ENCODE measurements at places on chromosomes 11 and 22.
A peak's percentile ranks its signal among the peaks of the same experiment; 100 is the strongest.

- DNase-seq, result no peak
Measured at GRCh38 chr11:86623041-86623621, 49.3 kb downstream of the ME3 start.

DNA sequence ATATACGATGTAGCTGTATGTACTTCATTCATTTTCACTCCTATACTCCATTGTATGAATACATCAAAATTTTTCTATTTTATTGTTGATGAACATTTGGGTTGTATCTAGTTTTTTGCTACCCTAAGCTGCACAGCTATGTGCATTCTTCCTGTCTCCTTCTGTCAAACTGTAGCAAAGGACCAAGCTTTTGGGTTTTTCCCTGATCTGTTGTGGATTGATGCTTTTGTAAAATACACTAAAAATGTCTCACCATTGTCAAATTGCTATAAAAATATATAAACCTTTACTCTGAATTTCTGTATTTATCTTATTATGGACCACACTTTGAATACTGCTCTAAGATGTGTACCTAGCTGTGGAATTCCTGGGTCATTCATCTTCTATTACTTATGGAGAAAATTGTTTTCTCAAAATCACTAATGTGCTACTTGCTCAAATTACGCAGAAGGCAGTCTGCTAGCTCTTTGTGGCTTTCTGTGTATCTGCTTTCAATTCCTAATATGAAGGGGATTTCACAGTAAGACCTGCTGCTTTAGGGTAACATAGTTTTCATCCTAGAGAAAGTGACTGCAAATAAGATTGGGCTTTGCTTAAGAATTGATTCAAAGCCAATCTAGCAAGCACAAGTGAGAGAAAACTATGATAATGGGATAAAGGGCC, 123.4 kb downstream of the CYP2R1 start:
- no peak for DNase-seq

GRCh38 chr22:19448739-19449421, 1.4 kb upstream of the C22orf39 start:
- no peak for DNase-seq

GRCh38 chr11:8733852-8734251, 51.3 kb downstream of the RPL27A start:
- no peak for DNase-seq

DNA sequence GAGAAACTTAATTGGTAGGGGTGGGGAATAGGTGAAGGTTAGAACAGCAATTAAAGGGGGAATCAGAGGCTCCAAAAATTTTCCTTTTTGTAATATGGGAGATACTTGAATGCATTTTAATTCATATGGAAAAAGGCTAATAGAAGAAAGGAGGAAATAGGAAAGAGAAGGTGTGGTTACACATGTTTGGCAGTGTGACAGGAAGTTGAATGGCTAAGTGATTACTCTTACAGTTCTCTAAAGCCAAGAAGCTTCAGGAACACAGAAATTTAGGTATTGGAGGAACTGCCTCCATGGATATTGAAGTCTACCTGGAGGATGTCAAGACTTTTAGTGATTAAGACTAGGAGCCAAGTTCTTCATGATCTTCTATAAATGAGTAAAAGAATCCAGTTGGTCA, 6.3 kb downstream of the NXPE2 start:
- DNase-seq, result no peak

DNA sequence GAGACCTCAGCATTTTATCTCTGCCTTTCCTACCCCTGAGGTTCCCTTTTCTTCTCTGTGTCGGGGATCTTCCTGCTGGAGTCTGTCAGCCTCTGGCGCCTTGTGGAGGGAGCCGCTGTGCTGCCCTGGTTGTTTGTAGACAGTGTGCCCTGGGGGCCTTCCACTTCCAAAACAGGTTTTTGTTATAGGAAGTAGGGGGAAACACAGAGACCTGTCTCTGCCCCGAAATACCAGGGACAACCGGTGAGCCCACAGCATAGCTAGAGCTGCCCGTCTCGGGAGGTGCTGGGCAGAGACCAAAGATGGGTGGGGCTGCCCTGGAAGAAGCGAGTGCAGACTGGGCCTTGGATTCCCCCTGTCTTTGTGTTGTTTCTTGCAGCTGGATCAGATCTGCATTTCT, 8.0 kb downstream of the NCAPH2 start:
- DNase-seq, result no peak

DNA sequence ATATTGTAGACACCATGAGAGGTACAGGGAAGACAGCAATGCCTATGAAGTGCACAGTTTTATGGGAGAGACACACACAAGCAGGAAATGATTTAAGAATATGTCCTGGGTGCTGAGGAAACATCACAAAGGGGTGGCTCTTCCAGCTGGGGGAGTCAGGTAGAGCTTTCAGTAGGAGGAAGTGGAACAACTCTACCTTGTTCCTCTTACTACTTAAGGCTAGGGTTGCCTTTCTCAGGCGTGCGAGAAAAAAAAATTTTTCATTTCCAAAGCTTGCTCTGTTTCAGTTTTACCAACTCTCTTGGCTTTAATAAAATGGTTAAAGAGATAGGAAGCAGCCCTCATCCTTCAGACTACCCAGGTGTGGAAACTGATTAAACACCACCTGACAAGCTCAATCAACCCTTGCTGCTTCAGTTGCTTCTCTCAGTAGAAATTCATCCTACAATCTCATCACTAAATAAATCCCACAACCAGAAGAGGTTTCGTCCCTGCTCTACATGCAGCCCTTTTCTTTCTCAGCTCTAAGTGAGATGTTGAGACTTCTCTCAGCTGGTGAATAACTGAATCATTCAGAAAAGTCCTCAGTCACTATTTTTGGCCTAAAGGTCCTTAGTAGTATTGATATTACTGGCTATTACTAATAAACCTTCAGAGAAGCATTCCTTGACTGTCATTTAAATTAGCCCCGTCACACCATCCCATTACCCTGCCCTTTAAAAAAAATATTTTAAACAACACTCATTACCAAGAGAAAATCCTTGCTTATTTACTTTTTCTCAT, 5.9 kb downstream of the ABTB2 start:
- DNase-seq, result no peak

GRCh38 chr11:94849839-94850238, 81.7 kb downstream of the AMOTL1 start:
- no peak for DNase-seq

- peak; percentile 48 for DNase-seq
Measured at GRCh38 chr11:297586-298405, 1.5 kb downstream of the IFITM5 start.
